ENCODE measurements at places on chromosomes 4 and X.

DNA sequence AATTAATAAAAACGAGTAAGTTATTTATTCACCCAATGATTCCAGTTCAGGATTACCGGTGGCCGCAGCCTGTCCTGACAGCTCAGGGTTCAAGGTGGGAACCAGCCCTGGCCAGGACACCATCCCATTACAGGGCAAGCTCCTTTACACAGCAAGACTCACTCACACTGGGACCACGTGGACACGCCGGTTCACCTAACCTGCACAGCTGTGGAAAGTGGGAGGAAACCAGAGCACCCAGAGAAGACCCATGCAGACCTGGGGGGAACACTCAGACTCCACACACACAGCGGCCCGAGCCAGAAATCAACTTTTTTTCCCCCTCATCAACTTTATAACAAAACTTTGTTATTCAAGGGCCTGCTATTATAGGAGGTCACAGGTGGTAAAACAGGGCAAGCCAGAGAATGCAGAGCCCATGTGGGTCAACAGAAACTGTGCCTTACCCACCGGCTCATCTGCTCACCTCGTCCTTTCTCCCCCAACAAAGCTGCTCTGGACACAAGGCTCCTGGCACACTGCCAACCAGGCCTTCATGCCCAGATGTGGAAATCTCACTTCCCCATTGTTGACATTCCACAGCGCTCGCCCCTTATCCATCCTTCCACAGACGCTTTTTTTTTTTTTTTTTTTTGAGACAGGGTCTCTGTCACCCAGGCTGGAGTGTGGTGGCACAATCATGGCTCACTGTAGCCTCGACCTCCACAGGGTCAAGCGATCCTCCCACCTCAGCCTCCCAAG lies 8.0 kb upstream of the ODAPH start:
- DNase-seq = peak; percentile 45

DNA sequence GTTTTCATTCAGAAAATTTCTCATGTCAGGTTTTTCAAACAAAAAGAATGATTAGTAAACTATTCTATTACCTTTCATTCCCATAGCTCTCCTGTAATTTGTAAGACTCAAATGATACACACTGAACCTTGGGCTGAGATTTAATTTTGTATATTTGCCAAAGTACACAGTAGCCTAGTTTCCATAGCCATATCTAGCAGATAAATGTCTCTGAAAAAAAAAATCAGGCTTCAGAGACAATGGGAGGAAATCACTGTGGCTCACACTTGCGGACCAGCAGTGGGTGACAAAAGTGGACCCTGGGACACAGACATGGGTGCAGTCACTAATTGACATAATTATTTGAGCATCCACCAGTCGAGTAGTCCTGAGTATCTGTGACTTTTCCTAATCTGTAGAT lies 46.6 kb downstream of the MAOA start:
- no peak for DNase-seq

DNA sequence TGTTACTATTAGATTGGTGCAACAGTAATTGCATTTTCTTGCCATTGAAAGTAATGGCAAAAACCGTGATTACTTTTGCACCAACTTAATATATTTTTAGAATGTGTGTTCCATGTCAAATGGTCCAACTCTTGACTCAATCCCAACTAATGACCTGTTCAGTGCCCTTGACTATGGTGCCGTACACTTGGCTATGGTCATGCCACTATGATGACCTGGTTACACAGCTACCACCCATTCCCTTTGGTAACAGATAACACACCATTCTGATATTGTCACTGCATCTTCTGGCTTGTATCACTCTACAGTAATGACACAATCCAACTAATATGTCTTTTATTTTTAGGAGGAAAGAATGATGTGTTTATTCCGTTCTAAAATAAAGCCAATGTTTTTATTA lies 469.4 kb downstream of the DMD start:
- no peak for DNase-seq

DNA sequence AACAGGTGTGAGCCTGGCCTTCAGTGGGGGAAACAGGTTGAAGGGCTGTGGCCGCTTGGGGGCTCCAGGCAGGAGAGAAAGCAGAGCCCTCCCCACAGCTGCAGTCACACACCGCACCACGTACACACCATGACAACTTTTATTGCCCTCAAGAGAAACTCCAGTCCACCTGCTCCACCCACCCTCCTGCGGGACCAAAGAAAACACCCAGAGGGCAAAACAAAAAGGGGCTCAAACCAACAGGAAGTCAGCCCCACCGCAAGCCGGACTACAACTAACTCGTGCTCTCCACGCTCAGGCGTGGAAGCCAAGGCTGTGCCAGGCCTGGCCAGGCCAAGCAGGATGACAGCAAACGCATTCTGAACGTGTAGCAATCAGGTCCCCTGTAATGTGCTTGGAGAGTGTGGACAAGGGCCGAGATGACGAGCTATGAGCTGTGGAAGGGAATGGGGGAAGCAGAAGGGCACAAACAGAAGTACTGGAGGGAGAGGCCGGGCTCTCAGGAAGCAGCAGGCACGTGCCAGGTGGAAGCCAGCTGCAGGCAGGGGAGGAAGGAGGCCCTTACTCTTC lies 12.7 kb downstream of the SLC6A8 start:
- peak; percentile 13 for DNase-seq

DNA sequence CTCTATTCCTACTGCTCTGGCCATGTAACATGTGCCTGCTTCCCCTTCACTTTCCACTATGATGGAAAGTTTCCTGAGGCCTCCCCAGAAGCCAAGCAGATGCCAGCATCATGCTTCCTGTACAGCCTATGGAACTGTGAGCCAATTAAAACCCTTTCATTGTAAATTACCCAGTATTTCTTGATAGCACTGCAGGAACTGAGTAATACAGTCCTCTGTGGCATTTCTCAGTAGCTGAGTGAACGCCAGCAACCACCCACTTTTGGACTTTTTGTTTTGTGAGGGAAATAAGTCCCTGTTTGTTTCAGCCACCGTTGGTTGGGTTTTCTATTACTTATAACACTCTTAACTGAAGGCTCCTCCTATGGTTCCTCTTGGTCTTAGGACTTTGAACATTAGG lies 104.1 kb downstream of the C4orf51 start:
- DNase-seq = no peak

GRCh38 chr4:76078033-76078613 lies 3.6 kb downstream of the ART3 start:
- DNase-seq = no peak

- no peak for DNase-seq
Measured at GRCh38 chr4:81675791-81676393, 204.2 kb upstream of the RASGEF1B start.

DNA sequence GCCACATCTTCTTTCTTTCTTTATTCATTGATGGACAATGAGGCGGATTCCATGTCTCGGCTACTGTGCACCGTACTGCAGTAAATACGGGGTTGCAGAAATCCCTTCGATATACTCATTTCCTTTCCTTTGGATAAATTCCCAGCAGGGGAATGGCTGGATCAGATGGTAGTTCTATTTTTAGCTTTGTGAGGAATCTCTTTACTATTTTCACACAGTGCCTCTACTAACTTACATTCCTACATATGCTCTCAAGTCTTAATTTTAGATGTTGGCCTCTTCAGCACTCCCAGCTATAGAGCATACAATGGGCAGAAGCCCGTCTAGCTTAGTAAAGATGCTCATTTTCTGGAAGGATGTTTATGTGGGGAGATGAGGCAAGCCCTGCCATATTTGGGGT lies 317.4 kb downstream of the ASMT start:
- peak; percentile 94 for DNase-seq

Data from RPMI7951 (cell line).